ENCODE measurements at places on chromosomes 2 and 18. TPM values are rescaled to one million over a fixed set of nuclear protein-coding genes. Genes with fewer than 3 reads are reported as not detected.

DNA sequence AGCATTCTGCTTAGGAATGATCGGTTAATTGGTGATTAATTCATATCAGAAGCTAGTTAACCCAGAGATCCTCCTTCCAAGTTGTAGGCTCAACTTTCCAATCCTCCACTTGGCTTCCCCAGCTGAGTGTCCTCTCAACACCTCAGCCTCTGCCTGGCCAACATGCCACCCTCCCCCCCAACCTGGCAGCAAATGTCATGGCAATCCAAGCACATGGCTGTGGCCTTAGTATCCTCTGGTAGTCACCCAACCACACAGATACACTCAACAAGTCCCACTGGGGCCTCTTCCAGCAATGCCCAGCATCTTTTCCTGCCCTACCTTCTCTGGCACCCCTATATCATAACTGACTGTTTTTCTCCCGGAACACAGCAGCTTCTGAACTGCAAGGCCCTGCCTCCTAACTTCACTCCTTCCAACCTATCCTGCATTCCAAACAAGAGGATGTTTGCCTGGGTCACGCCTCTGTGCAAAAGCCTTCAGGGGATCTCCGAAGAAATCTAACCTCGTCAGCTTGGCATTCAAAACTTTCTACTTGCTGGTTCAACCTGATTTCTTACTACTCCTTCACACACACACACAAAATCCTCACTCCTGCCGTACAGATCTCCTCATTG is 195.0 kb downstream of the CYP26B1 start:
- H3K36me3 ChIP-seq = peaks cover 1% of the 10 kb centered on the region
- DNase-seq = peak; percentile 39
- H3K27me3 ChIP-seq = no peaks in the 10 kb centered on the region
- peaks cover 34% of the 10 kb centered on the region for H3K4me1 ChIP-seq
- peak overlapping the region; percentile 37 for H3K27ac ChIP-seq

- H3K4me1 ChIP-seq = no peaks in the 10 kb centered on the region
- H3K36me3 ChIP-seq = no peaks in the 10 kb centered on the region
- no peaks in the 10 kb centered on the region for H3K27me3 ChIP-seq
- no peak overlapping the region for H3K27ac ChIP-seq
- no peak for DNase-seq
Measured at GRCh38 chr2:167817908-167818307, 429.5 kb downstream of the STK39 start.

- peaks cover 40% of the 10 kb centered on the region for H3K27me3 ChIP-seq
- peaks cover 3% of the 10 kb centered on the region for H3K36me3 ChIP-seq
- H3K4me1 ChIP-seq = peaks cover 24% of the 10 kb centered on the region
- H3K4me3 ChIP-seq = no peak overlapping the region
Measured at GRCh38 chr2:46304635-46305034, 7.4 kb downstream of the EPAS1 start.

The ANKRD62 gene
- not detected for total RNA-seq

GRCh38 chr2:232524771-232525170 is 1.2 kb upstream of the CHRND start:
- no peaks in the 10 kb centered on the region for H3K36me3 ChIP-seq
- DNase-seq = no peak
- peaks cover 76% of the 10 kb centered on the region for H3K27me3 ChIP-seq

DNA sequence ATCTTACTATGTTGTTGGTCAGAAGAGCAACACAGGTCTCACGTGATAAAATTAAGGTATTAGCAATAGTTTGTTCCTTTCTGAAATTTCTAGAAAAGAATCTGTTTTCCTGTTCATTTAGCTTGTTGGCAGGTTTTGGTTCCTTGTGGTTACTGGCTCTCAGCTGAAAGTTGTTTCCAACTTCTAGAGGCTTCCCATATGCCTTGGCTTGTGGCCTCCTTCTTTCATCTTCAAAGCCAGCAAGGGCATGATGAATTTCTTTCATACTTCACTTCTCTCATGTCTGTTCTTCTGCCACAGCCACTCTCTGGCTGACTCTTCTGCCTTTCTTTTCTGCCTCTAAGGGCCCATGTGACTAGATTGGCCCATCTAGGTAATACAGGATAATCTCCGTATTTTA is 193.7 kb downstream of the TRIB2 start:
- H3K27me3 ChIP-seq = peaks cover 1% of the 10 kb centered on the region
- no peak for DNase-seq
- H3K27ac ChIP-seq = no peak overlapping the region
- no peaks in the 10 kb centered on the region for H3K36me3 ChIP-seq
- no peaks in the 10 kb centered on the region for H3K4me1 ChIP-seq
- H3K4me3 ChIP-seq = no peak overlapping the region

DNA sequence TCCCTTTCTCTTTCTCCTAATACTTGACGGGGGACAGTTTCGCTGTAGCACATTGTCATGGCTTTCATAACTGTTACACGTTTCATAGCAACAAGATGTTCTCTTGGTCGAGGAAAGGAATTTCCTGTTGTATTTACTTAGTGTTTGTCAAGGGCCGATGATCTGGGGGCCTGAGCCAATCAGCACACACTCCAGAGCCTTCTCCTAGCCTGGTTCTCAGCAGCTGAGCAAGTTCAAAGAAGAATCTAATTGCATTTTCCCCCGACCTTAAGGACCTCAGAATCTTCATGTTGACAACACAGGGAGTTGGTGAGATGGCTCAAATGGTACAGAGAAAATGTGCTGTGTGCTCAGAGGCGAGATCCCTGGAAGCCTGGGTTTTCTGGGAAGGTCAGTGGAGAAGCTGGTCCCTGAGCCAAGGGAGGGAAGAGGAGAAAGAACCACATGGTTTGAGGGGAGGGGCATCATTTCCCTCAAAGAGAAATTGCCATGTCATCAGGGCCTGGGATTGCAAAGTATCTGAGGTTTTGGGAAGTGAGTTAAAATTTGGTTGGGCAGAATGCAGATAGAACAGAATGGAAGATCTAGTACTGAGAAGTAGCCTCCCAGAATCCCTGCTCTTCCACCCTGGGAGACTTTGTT is 76.9 kb upstream of the AGAP1 start:
- no peak for DNase-seq
- H3K36me3 ChIP-seq = no peaks in the 10 kb centered on the region
- H3K27me3 ChIP-seq = peaks cover 2% of the 10 kb centered on the region
- no peak overlapping the region for H3K4me3 ChIP-seq
- no peaks in the 10 kb centered on the region for H3K4me1 ChIP-seq
- no peak overlapping the region for H3K27ac ChIP-seq

The GFPT1 gene
- 49.5 TPM for total RNA-seq

The UGT1A4 gene
- not detected for total RNA-seq

- no peak overlapping the region for H3K27ac ChIP-seq
- H3K36me3 ChIP-seq = no peaks in the 10 kb centered on the region
- peaks cover 28% of the 10 kb centered on the region for H3K27me3 ChIP-seq
- peaks cover 8% of the 10 kb centered on the region for H3K4me1 ChIP-seq
- no peak overlapping the region for H3K4me3 ChIP-seq
- DNase-seq = no peak
Measured at GRCh38 chr2:23381084-23381483, 3.9 kb upstream of the KLHL29 start.

DNA sequence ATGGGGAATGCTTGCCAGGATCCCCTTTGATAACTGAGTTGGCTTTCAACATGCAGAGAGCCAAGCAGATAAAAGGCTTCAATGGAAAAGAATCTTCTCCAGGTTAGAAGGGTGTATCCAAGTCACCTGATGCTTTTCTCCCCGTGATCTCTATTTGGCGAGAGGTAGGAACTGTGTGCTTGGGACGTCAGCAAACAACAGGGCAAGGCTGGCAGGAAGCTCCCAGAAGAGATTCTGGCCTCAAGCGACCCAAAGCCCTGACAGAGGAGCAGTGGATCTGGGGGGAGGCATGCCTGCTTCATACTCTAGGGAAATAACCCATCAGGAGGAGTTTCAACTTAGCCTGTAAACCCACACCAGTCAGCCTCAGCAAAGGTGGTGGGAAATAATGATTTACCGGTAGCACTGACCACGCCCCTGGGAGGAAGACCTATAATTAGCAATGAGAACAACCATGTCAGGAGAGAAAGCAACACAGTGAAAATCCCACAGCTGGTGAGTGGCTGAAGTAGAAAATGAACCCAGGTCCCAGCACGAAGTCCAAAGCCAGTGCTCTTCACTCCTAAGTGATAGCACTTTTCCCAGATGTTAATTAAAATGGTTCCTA is 76.3 kb upstream of the SEC11C start:
- no peak overlapping the region for H3K4me3 ChIP-seq
- H3K4me1 ChIP-seq = no peaks in the 10 kb centered on the region
- H3K27ac ChIP-seq = no peak overlapping the region
- no peak for DNase-seq
- no peaks in the 10 kb centered on the region for H3K36me3 ChIP-seq

GRCh38 chr2:161427664-161428587 is 11.8 kb downstream of the TBR1 start:
- peaks cover 95% of the 10 kb centered on the region for H3K27me3 ChIP-seq
- peak overlapping the region; percentile 56 for H3K4me3 ChIP-seq
- H3K36me3 ChIP-seq = peaks cover 2% of the 10 kb centered on the region
- DNase-seq = no peak

DNA sequence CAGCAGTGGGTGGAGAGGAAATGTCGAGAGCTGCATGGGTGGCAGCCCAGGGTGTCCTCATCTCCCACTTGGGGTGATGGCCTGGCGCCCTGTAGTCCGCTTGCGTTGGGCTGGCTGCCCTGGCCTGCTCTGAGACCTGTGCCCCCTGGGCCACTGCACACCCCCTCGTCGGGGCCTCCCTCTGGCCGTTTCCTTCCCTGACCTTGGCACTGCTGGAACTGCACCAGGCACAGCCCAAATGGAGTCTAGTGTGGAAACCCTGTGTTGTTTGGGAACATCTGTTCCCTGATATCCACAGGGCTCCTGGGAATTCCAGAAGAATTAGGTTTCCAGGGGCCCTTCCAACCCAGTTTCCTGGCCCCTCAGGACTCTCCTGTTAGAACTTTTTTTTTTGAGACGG is 13.9 kb downstream of the EFHD1 start:
- no peaks in the 10 kb centered on the region for H3K36me3 ChIP-seq
- no peak overlapping the region for H3K27ac ChIP-seq
- no peak for DNase-seq
- H3K4me3 ChIP-seq = no peak overlapping the region

The MDH1B gene
- total RNA-seq = 1.3 TPM

DNA sequence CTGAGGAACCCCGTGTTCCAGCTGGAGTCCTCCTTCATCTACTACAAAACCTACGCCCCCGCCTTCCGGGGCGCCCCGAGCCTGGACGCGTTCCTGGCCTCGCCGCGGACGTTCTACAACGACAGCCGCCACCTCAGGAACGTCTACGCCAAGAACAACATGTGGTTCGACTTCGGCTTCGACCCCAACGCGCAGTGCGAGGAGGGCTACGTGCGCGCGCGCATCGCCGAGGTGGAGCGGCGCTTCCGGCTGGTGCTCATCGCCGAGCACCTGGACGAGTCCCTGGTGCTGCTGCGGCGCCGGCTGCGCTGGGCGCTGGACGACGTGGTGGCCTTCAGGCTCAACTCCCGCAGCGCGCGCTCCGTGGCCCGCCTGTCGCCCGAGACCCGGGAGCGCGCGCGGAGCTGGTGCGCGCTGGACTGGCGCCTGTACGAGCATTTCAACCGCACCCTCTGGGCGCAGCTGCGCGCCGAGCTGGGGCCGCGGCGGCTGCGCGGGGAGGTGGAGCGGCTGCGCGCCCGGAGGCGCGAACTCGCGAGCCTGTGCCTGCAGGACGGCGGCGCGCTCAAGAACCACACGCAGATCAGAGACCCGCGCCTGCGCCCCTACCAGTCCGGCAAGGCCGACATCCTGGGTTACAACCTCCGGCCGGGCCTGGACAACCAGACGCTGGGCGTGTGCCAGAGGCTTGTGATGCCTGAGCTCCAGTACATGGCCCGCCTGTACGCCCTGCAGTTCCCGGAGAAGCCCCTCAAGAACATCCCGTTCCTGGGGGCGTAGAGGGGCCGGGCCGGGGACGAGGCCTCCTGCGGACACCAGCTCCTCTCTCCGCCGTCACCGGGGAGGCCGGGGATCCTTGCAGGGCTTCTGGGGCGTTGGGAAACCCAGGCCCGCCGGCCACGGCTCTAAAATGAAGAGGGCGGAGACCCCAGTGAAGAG is 5.3 kb upstream of the NEU4 start:
- no peak overlapping the region for H3K4me3 ChIP-seq
- peaks cover 15% of the 10 kb centered on the region for H3K4me1 ChIP-seq
- DNase-seq = no peak
- no peaks in the 10 kb centered on the region for H3K27me3 ChIP-seq

GRCh38 chr2:70399046-70399445 is 97.2 kb upstream of the FAM136A start:
- no peaks in the 10 kb centered on the region for H3K36me3 ChIP-seq
- no peak for DNase-seq
- no peaks in the 10 kb centered on the region for H3K4me1 ChIP-seq

The PTPN18 gene
- total RNA-seq = 21.3 TPM

DNA sequence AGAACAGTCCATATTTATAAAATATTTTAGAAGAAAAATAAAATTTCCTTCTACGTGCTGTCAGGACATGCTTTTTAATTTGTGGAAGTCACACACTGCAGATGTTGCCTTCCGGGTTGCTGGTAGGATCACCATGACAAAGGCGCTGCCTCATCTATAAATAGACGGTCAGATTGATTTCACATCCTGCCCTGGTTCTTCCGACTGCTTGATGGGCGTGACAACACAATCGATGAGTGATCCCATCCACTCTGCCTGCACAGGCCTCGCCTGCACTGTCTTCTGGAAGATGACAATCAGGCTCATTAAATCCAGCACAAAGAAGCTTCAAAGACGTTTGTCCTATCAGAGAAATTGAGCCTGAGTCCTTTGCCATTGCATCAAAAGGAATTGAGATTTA is 318.9 kb upstream of the TRIB2 start:
- H3K36me3 ChIP-seq = peaks cover 5% of the 10 kb centered on the region
- DNase-seq = no peak
- no peak overlapping the region for H3K27ac ChIP-seq
- no peaks in the 10 kb centered on the region for H3K27me3 ChIP-seq
- H3K4me1 ChIP-seq = peaks cover 27% of the 10 kb centered on the region

DNA sequence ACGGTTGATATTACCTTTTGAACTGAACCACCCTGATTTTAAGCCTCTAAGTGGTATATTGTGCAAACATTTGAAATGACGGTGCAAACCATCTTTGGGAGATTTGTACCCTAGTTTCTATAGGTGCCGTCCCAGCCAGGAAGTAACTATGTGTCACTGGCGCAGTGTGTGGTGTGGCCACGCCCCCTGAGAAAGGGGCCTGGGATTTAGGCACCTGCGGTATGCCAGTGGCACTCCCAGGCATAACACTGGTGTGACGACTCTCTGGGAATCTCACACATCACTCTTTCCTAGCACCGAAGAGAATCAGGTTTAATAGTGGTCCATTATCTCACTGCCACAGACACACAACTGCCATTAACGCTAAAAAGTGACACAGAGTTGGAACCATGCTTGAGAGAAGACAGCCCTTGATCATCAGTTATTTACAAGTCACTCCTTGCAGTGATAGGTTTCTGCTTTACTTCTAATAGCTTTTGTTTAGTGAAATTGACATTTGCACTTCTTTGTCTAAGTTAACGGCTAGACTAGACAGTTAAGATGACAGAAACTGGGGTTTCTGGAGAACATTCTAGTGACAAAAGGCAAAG is 11.1 kb downstream of the AQP4 start:
- H3K4me3 ChIP-seq = no peak overlapping the region
- no peaks in the 10 kb centered on the region for H3K27me3 ChIP-seq
- no peaks in the 10 kb centered on the region for H3K4me1 ChIP-seq
- DNase-seq = no peak
- no peaks in the 10 kb centered on the region for H3K36me3 ChIP-seq

The VIT gene
- total RNA-seq = 0.78 TPM

Measured in mesothelial cell of epicardium (in vitro differentiated cells).